Caudate nucleus (tissue), 63 donors: ENCODE measurements at places on chromosomes 7 and 10.

DNA sequence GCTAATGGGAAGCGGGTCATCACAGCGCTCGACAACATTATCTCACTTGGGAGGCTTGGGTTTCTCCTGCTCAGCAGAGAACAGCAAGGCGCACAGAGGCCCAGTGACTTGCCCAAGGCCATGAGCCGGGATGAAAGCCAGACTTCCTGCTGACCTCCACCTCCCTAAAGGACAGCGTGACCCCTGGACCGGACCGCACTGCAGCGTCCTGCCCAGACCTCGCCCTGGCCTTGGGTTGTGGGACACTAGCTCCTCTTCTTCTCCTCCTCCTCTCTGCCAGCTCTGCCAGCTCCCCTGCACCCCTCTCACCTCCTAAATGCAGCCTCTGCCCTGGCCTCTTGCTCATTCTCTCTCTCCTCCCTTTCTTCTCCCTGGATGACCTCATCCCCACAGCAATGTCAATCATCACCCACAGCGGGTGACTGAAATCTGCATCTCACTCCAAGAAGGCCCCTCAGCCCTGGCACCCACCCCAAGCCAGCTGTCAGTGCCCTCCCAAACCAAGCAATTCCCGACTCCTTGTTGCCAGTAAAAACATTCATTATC is 19.4 kb downstream of the SPOCK2 start:
- no peak for DNase-seq

- DNase-seq: no peak
Measured at GRCh38 chr7:114629762-114630161, 215.1 kb downstream of the FOXP2 start.

DNA sequence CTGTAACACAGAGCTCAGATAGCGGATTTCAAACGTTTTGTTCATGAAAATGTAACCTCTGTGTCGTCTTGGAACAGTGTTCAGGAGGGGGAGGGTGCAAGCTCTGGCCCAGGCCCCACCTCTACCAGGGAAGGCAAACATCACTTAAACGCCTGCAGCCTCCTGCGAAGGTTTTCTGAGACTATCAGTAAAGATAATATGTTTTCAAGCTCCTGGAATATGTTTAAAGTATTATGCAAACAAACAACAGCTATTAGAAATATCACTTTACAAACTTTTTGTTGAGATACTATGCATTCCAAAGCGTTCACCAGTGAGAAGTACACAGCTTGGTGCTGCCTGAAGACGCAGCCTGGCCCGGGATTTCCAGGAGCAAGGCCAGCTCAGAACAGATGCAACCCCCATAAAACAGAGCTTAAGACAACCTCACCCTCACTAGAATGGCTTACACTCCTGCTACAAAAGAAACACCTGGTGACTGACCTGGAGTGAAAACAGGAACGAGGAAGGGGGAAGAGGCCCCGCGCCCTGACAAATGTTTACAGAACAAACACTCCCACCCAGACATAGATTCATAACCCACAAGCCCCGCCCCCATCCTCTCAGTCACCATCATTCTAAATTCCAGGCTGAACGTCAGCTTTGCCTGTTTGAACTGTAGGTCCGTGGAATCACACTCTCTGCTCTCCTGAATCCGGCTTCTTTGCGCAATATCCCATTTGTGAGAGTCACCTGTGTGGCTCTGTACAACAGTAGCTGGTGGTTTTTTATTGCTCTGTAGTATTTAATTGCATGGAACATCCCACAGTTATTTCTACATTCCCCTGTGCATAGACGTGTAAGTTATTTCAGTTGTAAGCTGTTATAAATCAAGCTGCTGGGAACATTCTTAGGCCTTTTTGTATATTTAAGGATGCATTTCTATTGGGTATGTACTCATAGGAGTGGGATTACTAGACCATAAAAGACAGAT is 155.0 kb downstream of the PTPRN2 start:
- no peak for DNase-seq

DNA sequence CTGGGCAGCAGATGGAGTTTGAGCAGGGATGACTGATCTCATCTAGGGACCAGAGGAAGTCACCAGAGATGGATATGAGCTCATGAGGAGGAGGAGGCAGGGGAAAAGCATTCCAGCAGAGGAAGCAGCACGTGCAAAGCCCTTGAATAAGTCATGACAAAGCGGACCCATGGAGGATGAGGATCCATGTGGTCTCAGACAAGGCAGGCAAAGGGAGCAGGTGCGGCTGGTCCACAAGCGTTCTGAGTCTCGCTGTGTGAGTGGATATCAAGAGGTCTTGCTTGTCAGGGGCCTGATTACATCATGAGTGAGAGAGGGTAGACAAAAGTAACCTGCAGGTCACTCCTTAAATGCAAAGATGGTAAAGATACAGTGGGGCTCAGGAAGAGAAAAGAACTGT is 307.6 kb downstream of the GRID1 start:
- no peak for DNase-seq

DNA sequence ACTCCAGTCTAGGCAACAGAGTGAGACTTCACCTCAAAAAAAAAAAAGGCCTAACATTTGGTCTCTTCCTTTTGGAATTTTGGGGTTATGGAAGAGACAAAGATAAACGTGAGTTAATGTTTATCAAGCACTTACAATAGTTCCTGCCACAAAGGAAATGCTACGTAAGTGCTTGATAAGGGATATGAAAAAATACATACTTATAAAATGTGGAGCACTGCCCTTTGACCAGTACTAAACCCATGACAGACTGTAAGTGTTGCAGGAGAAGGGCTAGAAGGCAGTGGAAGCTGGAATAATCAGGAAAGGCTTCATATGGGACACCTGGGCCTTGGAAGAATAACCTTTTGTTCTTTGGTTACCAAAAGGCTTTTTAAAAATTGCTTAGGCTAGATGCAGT is 25.5 kb downstream of the TMEM248 start:
- no peak for DNase-seq

DNA sequence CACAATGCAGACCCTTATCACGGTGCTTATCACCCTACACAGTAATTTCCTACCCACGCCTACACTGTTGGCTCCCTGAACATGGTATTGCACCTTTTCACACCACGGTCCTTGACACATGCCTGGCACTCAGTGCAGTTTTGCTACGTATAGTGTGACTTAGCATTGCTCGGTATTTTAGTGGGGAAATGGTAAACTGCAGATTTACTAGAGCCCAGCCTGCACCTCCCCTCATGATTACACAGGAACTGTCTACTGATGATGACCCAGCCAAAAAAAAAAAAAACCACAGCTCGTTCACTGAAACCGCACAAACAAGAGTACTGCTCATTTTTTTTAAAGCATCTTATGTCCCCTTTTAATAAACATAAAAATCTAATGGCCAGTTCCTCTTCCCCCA is 124.2 kb upstream of the ZNF746 start:
- DNase-seq: no peak

GRCh38 chr10:104502907-104503306 is 138.2 kb upstream of the SORCS3 start:
- DNase-seq: no peak

DNA sequence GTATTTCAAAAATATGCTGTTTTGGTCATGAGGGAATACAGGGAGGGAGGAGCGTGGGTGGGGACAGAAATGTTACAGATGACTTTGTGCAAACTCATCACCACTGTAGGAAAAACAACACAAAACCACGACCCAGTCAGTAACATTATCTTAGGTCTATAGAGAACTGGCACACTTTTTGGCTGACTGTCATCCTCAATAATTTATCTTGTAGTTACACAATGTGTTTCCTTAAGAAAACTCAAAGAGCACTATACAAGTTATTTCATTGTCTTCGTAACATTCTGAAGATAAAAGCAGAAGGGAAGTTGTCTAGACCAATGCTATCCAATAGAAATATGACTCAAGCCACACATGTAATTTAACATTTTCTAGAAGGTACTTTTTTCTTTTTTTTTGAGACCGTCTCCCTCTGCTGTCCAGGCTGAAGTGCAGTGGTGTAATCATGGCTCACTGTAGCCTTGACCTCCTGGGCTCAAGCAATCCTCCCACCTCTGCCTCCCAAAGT is 16.9 kb upstream of the CDK14 start:
- no peak for DNase-seq

DNA sequence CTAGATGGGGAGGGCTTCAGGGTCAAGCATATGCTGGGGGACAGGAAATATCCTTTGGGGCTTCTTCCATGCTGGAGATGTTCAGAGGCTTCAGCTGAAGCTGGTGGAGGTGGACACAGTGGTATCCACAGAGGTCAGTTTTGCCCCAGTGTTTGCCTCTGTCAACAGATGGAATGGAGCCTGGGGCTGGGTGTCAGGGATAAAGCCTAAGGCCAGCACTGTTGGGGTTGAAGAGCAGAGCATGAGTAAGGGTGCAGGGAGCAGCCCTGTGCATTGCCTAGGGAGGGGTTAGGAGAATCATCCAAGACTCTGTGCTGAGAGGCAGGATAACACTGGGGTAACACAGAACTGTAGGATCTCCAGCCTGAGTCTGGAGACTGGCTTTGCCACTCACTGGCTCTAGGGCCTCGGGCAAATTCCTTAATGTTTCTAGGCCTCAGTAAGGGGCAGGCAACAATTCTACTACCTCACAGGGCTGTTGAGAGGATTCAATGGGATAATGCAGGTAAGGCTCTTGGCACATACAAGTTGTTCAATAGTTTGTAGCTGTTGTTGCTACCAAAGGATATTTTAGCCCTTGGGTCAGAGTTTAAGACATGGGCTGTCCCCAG is 21.8 kb upstream of the MYL7 start:
- DNase-seq: no peak

GRCh38 chr7:93856323-93856722 is 34.2 kb downstream of the TFPI2 start:
- DNase-seq: no peak

GRCh38 chr10:90871766-90872647 is at the start of gene RPP30:
TSS of gene RPP30 (plus strand) at chr10:90871974. CDS start at chr10:90871987, 13 bp downstream.
- DNase-seq: peak; percentile 81

DNA sequence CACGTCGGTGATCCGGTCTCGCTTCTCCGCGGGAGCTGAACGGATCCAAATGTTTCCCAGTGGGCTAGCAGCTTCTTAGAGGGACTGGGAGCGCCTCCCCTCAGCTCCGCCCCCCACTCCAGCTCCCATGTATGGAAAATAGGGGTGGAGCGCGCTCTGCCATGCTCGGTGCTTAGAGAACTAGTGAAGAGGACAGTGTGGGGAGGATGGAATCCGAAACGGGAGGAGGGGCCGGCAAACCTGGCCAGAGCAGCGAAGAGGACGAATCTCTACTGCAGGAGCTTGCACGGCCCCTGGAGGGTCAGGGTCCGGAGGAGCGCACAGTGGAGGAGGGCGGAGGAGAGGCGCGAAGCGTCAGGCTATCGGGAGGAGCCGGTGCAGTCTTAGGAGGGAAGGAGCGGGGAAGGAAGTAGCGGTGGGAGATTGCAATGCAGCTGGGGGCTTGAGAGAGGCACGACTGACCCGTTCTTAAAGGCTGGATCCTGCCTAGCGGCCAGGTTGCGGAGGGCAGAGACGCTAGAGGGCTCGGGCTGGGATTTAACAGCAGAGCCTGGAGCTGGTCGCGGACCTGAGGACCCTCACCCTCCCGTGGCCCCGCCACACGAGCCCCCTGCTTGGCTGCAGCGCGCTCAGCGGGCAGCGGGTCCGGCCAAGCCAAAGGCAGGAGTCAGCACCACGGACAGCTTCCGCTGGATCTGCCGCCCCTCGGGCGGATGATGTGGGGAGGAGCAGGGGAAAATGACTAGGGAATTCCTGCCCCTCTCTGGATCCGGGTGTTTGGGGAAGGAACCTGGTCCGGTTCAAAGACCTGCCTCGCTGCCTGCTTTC is at the start of gene PRLHR:
Gene PRLHR, minus strand, starts transcription at position 51 of the 828 bp plus-strand sequence. CDS start 404 bp downstream, outside the sequence.
- no peak for DNase-seq

- no peak for DNase-seq
Measured at GRCh38 chr10:121791761-121792160, 136.1 kb downstream of the ATE1 start.

DNA sequence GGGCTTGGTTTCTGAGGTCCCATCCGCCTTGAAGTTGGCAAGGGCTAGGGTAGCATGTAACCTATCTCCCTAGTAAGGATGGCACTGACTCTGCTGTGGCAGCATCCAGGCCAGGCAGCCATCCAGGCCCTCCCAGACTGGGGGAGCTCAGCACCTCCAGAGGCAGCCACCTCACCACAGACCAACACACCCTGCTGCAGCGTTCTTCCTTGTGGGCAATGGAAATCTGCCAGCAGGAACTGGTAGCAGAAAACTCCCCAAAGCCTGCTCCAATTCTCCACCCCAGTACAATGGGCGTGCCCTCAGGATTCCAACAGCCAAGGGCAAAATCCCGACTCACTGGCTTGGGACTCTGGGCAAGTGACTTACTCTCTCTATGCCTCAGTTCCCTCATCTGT is 27.5 kb downstream of the DLG5 start:
- no peak for DNase-seq

GRCh38 chr10:29244978-29245377 is 43.9 kb upstream of the LYZL1 start:
- no peak for DNase-seq

DNA sequence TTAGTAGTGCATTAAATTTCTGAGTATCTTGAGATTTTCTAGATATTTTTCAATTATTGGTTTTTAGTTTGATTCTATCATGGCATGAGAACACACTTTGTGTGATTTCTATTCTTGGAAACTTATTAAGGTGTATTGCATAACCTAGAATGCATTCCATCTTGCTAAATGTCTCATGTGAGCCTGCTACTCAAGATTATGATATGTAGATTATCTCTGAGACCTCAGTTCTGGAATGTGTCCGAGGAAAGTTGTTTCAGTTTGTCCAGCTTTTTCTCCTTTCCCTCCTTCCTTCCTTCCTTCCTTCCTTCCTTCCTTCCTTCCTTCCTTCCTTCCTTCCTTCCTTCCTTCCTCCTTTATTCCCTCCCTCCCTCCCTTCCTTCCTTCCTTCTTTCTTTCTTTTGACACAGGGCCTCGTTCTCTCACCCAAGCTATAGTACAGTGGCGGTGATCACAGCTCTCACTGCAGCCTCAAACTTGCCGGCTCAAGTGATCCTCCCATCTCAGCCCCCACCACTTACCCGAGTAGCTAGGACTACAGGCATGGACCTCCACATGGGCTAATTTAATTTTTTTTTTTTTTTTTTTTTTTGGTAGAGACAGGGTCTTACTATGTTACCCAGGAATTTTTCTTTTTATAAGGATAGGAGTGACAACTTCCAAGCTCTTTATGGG is 7.6 kb downstream of the ITPRID1 start:
- DNase-seq: no peak

DNA sequence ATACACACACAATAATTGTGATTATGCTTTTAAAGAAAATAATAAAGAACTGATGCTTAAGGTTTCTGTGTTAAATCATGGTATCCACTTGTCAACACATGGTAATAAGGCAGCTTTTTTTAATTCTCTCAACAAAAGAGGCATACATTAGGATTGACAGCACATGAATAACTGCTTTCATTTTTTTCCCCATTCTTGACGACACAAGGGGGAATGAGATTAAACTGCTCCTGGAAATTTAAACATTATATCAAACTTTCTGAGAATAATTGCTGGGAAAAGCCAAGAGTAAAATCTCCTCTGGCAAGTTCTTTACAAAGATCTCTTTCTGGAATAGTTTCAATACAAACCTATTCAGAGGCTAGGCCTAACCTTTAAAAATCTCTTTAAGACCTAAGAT is 99.0 kb upstream of the GPR22 start:
- no peak for DNase-seq

DNA sequence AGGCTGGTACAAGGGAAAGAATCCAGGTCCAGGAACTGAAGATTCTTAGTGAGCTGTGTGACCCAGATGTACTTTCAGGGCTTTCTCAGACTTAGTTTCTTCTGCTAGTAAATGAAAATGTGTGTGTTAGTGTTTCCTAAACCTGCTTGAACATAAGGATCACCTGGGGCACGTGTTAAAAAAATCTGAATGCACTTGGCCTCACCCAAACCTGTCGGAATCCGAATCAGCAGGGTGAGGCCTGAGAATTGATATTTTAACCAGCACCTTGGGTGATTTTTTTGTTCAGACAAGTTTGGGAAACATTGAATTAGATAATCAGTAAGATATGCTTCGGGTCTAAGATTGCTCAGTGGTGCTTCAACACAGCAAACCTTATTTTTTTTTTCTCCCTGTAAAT is 59.7 kb downstream of the ZNF365 start:
- no peak for DNase-seq
